HepG2 (cell line): ENCODE measurements at places on chromosomes 11 and 22. TPM values are rescaled to one million over a fixed set of nuclear protein-coding genes. Genes with fewer than 3 reads are reported as not detected.

GRCh38 chr11:107136892-107137291 is 118.6 kb upstream of the GUCY1A2 start:
- DNase-seq = no peak

DNA sequence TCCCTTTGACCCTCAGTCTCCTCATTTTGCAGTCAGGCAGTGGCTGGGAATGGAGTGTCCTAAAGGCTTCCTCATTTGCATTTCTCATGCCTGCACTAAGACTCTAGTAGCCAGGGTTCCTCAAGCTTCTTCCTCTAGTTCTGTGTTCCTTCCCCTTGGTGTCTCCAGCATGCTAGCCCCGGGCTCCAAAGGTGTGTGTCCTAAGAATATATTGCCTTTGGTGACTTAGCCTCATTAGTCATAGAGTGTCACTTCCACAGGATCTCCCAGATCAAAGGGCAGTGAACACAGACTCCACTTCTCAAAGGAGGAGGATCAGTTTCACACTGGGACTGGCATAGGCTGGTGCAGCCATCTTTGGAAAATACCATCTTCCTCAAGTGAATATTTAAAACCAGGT is 21.4 kb upstream of the ACER3 start:
- DNase-seq = no peak

Gene CBX6
- 4.7 and 6.5 TPM in 2 replicates for total RNA-seq

DNA sequence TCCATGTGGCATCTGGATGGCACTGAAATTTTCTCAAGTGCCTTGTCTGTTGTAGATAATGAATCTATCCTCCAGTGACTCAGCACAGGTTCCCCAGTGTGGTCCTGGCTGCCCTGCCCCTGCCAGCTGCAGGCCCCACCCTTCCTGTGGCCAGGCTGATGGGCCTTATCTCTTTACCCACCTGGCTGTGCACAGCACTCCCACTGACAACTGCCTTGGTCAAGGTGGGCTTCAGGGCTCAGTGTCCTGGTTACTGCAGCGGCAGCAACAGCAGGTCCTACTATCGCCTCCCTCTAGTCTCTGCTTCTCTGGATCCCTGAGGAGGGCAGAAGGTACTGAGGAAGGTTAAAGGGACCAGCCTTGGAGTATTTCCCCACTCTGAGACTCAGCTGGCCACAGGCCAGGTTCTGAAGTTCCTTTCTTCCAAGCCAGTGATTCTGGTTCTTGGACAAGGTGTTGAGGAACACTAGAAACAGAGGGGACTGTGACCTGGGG is 3.1 kb downstream of the HMBS start:
- DNase-seq = no peak

- DNase-seq = peak; percentile 20
Observed at GRCh38 chr11:130846606-130847005, 69.7 kb downstream of the SNX19 start.
